ENCODE measurements at places on chromosomes 2 and 18. TPM values are rescaled to one million over a fixed set of nuclear protein-coding genes. Genes with fewer than 3 reads are reported as not detected.

DNA sequence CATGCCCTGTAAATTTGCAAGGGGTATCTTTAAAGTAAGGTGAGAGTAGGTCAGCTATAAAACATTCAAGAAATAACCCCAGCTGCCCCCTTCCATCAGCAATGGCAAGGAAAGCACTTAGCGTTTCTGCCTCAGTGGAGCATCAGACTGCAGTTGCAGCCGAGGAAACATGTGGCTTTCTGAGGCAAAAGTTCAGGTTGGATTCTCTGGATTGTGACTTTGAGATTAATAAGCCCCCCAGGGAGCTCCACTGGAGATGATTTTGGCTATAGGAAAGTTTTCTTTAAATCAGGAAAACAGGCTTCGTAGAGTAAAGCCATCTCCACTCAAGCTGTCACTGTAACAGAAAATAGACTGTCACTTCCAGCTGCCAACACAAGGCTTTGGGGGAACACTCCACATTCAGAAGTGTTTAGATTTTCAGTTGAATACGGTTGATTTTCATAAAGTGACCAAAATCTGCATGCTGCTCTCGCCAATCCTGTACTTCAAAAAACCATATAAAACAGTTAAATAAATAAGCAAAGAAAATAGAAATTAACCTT is 15.3 kb upstream of the RIT2 start:
- no peak for DNase-seq
- H3K36me3 ChIP-seq = no peaks in the 10 kb centered on the region
- no peak overlapping the region for H3K27ac ChIP-seq
- H3K4me3 ChIP-seq = no peak overlapping the region

DNA sequence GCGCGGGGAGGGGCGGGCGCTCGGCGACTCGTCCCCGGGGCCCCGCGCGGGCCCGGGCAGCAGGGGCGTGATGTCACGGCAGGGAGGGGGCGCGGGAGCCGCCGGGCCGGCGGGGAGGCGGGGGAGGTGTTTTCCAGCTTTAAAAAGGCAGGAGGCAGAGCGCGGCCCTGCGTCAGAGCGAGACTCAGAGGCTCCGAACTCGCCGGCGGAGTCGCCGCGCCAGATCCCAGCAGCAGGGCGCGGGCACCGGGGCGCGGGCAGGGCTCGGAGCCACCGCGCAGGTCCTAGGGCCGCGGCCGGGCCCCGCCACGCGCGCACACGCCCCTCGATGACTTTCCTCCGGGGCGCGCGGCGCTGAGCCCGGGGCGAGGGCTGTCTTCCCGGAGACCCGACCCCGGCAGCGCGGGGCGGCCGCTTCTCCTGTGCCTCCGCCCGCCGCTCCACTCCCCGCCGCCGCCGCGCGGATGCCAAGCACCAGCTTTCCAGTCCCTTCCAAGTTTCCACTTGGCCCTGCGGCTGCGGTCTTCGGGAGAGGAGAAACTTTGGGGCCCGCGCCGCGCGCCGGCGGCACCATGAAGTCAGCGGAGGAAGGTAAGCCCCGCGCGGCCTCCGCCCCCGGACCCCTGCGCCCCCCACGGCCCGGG is at the start of gene NFATC1:
NFATC1 (plus strand) TSS at position 170 of the 644 bp plus-strand sequence; CDS start at position 465, 295 bp downstream.
- no peaks in the 10 kb centered on the region for H3K27me3 ChIP-seq
- peak; percentile 64 for DNase-seq
- H3K27ac ChIP-seq = peak within 1 kb of the TSS; percentile 71
- H3K36me3 ChIP-seq = no peaks in the 10 kb centered on the region

DOK6 gene
- not detected for total RNA-seq

ALK gene
- total RNA-seq = not detected

UNC80 gene
- not detected for total RNA-seq

IL36G gene
- not detected for total RNA-seq
